ENCODE measurements at places on chromosomes 11 and 22.

DNA sequence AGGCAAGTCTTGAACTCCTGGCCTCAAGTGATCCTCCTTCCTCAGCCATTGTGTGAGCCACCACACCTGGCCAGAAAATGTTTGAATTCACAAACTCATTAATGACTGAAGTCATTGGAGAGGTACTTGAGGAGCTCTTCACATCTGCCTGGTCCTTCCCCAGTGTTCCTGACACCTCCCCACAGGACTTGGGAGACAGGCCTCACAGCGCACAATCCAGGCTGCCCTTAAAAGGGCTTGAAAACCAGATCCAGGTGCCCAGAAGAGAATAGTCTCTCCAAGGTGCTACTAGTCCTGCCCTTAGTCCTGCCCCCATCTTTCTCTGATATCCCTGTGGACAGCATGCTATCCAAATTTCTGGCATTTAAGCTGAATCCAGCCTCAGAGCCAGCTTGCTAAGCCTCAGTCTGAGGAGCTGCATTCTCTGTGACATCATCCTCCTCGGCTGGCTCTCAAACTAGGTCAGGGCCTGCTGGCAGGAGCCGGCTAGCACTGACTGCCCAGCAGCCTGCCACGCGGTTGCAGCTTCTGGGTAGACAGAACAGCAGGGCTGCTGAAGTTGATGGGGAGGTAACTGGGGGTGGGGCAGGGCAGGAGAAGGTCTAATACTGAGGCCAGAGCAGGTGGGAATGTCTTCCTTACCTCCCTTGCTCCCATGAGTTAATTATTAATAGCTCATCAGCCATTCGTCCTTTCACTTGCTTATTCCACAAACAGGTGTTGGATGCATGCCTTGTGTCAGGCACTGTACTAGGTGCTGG, 35.3 kb upstream of the NECTIN1 start:
- DNase-seq: no peak

DNA sequence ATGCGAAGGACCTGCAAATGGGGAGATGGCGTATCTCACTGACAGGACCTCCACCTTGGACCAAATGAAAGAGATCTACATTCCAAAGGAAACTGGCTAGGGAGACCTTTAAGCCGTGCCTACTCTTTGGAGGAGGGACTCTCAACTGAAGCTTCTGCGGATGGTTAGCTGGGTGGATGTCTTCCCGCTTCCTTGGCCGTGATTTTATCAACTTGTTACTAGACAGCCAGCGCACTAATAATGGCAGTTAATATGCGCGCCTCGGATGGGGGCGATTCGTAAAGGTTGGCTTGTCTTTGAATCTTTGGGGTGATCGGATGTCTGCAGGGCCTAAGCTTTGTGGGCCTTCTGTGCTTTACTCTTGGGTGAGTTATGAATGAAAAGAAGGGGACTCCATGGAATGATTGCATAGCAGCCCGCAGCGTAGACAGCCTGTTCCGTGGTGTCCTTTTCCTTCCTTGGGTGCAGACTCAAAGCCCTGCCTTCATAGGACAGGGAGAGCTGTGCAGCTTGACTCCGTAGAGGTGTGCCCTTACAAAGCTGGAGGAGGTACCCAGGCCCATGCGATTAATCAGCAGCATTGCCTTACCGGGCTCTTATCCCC, 1.5 kb downstream of the ZNRF3 start:
- no peak for DNase-seq

DNA sequence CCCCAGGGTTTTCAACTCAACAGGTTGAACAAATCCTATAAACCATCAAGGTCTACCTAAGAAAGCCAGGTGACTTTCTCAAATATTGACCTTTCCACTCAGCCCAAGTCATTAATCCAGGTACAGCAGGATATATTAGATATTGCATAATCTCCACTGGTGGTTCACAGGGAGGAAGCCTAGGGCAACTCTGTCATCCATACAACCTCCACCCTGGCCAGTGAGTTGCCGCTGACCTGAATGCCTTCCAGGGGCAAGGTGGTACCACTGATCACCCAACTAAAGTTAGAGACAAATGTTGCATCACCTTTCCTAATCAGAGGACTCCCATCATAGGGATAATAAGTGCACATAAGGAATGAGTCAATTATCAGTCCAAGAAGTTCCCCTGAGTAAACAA, 22.9 kb downstream of the GUCD1 start:
- DNase-seq: no peak

GRCh38 chr11:82995235-82995634, 76.5 kb downstream of the RAB30 start:
- no peak for DNase-seq

DNA sequence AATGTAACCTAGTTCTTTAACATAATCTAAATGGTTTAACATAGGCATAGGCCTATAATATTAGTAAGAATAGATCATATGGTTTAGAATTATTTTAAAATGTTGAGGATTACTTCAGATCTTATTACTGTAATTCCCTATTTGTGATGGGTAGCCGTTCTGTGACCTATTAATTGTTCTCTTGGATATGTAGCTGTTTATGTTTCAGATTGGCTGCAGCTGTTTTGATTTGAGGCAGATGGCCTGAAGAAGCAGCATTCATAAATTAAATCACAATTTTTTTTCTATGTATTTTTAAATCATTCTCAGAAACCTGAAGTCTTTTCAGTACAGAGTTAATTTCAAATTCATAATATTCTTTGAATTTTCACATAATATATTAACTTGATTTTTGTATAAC, 104.5 kb downstream of the PDE3B start:
- DNase-seq: no peak

- no peak for DNase-seq
Observed at GRCh38 chr11:73383249-73384124, 7.3 kb downstream of the RELT start.

DNA sequence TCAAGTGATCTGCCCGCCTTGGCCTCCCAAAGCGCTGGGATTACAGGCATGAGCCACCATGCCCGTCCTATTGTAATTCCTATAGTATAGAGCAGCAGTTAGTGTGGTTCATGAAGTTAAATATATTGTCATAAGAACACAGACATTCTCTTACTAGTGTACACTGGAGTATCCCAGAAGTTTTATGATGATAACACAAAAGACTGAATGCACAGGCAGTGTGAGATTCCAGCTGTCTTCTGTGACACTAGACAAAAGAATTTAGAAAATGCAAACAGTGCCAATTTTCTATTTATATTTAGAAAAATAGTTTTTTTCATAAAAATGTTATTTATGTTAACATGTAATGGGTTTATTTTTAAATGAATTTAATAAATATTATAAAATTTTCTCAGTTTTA, 39.4 kb upstream of the RBX1 start:
- no peak for DNase-seq

DNA sequence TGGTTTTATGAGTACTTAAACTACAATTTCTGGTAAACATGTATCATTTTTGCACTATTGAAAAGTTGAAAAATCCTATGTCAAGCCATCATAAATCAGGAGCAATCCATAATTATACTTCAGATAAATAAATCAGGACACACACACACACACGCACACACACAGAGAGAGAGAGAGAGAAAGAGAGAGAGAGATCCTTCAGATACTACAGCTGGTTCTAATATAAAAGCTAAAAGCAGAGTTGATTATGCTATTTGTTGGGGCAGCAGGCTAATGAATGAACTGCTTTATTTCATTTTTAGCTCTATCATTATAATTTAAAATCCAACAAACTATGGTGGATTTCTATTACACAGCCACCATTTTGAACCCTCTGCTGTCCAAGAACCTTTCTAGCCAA, 322.4 kb upstream of the CCDC90B start:
- no peak for DNase-seq

DNA sequence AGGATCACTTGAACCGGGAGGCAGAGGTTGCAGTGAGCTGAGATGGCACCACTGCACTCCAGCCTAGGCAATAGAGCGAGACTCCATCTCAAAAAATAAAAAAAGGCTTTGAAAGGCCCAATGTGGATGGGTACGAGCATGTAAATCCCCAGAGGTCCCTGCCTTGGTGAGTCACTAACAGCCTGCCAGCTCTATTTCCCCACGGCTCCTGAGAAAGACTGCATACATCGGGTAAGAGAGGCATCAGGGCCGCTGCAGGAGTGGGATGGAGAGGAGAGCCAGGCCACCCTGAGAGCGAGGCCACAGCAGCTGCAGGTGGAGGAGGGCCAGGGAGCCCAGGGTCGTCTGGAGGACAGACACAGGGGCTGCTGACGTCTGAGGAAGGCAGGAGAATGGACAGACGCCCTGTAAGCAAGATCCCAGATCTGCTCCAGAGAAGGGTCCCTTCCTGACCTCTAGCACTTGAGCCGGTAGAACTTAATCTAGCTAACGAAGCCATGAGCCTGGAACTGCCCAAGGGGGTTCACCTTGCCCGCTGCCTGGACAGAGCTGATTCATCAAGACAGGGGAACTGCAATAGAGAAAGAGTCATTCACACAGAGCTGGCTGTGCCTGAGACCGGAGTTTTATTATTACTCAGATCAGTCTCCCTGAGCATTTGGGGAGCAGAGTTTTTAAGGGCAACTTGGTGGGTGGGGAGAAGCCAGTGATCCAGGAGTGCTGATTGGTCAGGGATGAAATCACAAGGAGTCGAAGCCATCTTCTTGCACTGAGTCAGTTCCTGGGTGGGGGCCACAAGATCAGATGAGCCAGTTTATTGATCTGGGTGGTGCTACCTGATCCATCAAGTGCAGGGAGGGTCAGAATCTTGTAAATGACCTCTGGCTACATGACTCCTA, 5.1 kb upstream of the KRTAP5-9 start:
- no peak for DNase-seq

DNA sequence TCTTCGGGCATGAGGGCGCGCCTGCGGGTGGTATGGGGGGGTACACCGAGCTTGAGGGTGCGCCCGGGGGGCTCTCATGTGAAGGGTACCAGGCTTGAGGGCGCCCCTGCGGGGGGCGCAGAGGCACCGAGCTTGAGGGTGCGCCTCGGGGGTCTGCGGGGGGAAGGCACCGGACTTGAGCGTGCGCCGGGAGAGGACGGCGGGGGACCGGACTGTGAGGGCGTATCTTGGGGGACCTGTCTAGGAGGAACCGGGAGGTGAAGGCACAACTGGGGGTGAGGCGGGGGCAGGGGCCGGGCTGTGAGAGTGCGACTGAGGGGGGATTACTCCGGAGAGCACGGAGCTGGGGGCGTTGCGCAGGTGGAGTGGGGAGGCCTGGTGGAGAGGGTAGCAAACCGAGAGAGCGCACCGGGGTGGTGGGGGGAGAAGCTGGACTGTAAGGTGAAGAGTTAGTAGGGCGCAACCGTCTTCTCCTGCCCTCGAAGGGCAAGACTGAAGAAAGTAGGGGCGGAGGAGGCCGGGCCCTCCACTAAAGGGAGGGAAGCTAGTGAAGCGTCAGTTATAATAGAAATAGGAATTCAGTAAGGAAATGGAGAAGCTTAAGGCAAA, 1.1 kb upstream of the DDX6 start:
- no peak for DNase-seq

DNA sequence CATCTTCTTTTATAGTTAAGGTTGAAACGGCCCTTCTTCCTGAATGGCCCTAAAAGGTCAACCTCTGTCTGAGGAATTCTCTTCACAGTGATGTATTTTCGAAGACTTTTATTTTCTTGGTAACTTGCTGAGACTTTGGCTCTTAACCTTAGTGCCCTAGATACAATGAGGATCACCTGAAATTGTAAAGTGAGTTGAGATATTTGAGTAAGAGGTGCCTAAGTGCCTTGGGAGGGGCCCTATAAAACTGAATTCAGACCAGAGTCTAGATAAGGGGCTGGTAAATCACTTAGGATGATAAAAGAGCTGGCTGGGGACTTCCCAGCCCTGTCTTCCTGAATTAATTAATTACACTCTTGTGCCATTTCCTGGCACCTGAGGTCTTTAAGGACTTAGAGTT, 505.6 kb upstream of the KIRREL3 start:
- DNase-seq: no peak

DNA sequence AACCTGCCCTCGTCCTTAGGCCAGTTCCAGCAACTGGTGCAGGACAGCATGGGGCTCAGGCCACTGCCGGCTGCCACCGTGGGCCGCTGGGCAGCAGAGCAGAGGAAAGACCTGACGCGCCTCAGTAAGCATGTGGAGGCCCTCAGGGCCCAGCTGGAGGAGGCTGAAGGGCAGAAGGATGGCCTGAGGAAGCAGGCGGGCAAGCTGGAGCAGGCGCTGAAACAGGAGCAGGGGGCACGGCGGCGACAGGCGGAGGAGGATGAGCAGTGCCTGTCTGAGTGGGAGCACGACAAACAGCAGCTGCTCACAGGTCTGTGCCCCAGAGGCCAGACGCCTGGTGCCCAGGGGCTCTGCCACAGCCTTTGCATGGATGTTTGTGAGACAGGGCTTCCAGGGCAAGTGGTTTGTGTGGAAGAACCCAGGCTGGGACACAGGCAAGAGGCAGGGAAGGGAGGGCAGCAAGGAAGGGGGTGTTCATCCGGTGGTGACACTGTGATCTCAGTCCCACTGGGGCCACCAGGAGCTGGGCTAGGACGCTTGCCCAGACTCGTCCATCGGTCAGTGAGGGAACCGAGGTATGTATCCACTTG, 13.9 kb downstream of the CCDC157 start:
- DNase-seq: peak; percentile 49

GRCh38 chr11:28289444-28289843, 181.3 kb downstream of the METTL15 start:
- no peak for DNase-seq

GRCh38 chr11:57330029-57330428, 5.3 kb upstream of the TNKS1BP1 start:
- no peak for DNase-seq

DNA sequence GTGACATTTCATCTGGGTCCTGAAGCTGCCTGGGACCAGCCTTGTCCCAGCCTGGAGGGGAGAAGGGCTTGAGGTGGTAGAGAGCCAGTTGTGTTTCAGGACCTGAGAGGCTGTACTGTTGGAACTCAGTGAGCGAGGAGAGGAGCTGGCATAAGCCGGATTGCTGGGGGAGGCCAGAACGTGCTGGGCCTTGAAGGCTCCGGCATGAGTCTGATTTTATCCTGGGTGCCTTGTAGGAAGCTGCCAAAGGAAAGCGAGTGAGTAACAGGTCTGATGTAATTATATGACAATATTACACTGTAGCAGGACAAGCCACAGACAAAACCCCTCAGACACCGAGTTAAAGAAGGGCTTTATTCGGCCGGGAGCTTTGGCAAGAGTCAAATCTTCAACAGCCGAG, 17.2 kb downstream of the AP2A2 start:
- DNase-seq: no peak

DNA sequence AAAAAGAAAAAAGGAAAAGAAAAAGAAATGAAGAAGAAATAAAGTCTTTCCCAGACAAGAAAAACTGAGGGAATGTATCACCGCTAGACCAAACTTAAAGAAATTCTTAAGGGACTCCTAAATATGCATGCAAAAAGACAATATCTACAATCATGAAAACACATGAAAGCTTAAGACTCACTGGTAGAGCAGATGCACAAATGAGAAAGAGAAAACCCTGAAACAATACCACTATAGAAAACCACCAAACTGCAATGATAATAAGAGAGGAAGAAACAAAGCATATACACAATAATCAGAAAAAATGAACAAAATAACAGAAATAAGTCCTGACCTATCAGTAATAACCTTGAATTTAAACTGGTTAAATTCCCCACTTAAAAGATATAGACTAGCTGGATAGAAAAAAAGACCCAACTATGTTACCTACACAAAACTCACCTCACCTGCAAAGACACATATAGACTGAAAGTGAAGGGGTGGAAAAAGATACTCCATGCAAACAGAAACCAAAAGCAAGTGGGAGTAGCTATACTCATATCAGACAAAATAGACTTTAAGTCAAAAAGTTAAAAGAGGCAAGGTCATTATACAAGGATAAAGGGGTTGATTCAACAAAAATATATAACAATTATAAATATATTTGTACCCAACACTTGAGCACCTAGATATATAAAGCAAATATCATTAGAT, 61.3 kb upstream of the NARS2 start:
- no peak for DNase-seq

Data from left renal cortex interstitium (tissue), 4 donors.